ENCODE measurements at places on chromosomes 3 and 15. TPM values are rescaled to one million over a fixed set of nuclear protein-coding genes. Genes with fewer than 3 reads are reported as not detected.

DNA sequence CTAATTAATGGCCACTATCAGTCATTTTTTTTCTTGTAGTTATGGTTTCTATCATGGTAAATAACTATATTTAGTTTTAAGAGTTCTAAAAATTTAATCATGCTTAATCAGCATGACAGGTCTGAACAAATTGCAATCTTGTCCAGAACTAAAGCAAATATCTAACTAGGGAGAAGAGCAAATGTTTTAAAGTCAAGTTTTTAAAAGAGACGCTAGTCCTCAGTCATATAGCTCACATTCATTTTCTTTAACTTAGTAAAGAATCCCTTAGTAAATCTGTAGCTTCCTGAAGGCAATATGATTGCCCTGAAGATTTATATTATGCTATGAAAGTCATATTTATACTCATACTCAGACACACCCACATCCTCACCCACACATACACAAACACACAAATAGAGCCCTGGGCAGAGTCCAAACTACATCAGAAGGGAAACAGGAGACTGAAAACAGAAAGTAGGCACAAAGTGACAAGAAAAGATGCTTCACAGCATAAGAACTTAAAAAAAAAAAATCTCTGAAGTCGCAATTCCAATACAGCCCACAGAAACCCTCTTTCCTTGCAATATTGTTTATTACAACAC lies 1149.1 kb downstream of the SI start:
- no peak overlapping the region for H3K4me3 ChIP-seq
- no peaks in the 10 kb centered on the region for H3K4me1 ChIP-seq
- no peaks in the 10 kb centered on the region for H3K36me3 ChIP-seq

GRCh38 chr15:81491414-81492096 lies 117.5 kb upstream of the TMC3 start:
- H3K4me1 ChIP-seq: no peaks in the 10 kb centered on the region
- H3K4me3 ChIP-seq: no peak overlapping the region
- DNase-seq: no peak
- H3K36me3 ChIP-seq: no peaks in the 10 kb centered on the region
- H3K27me3 ChIP-seq: no peaks in the 10 kb centered on the region

GRCh38 chr3:37946531-37946889 lies 44.1 kb upstream of the VILL start:
- H3K27ac ChIP-seq: peak overlapping the region; percentile 76
- H3K4me3 ChIP-seq: no peak overlapping the region
- no peaks in the 10 kb centered on the region for H3K36me3 ChIP-seq
- H3K27me3 ChIP-seq: no peaks in the 10 kb centered on the region

Gene C2CD4A
- total RNA-seq: 0.39 TPM

Gene SNX22
- 2.0 TPM for total RNA-seq

GRCh38 chr3:59573911-59574310 lies 524.1 kb upstream of the CFAP20DC start:
- H3K27ac ChIP-seq: no peak overlapping the region
- no peaks in the 10 kb centered on the region for H3K4me1 ChIP-seq
- peak; percentile 77 for DNase-seq
- no peaks in the 10 kb centered on the region for H3K36me3 ChIP-seq
- no peaks in the 10 kb centered on the region for H3K27me3 ChIP-seq

Gene EXD1
- total RNA-seq: 20.7 TPM

Gene CHRFAM7A
- total RNA-seq: 23.1 TPM

DNA sequence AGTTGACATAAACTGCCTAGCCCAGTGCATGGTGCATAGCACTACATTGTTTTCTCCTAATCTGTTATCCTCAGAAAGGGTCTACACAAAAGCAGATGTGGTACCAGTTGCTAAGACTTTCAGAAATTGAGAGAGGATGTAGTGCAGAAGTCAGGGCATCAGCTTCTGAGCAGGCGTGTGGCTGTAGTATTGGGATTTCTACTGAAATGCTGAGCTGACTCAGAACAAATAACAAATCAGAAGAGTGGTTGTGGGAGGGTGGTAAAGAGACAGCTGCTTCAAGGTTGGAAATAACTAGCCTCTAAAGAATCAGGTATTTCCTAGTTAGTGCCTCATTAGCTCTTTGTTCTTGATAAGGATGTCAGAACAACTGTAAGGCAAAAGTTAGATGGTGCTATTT lies 161.3 kb downstream of the AKAP13 start:
- H3K4me3 ChIP-seq: no peak overlapping the region
- peaks cover 16% of the 10 kb centered on the region for H3K4me1 ChIP-seq
- no peaks in the 10 kb centered on the region for H3K27me3 ChIP-seq
- DNase-seq: no peak
- H3K27ac ChIP-seq: no peak overlapping the region

- H3K36me3 ChIP-seq: no peaks in the 10 kb centered on the region
- H3K4me1 ChIP-seq: no peaks in the 10 kb centered on the region
- H3K27ac ChIP-seq: no peak overlapping the region
- H3K4me3 ChIP-seq: no peak overlapping the region
- DNase-seq: no peak
Observed at GRCh38 chr3:102124282-102124681, 275.0 kb downstream of the NFKBIZ start.

- no peaks in the 10 kb centered on the region for H3K36me3 ChIP-seq
- no peaks in the 10 kb centered on the region for H3K4me1 ChIP-seq
- no peak overlapping the region for H3K4me3 ChIP-seq
- no peak overlapping the region for H3K27ac ChIP-seq
- no peaks in the 10 kb centered on the region for H3K27me3 ChIP-seq
Observed at GRCh38 chr3:40207796-40208195, 101.7 kb upstream of the EIF1B start.

Gene PATL2
- 0.62 TPM for total RNA-seq

GRCh38 chr3:13452490-13453335 lies 27.4 kb upstream of the HDAC11 start:
- no peaks in the 10 kb centered on the region for H3K27me3 ChIP-seq
- H3K4me1 ChIP-seq: peaks cover 10% of the 10 kb centered on the region
- H3K36me3 ChIP-seq: no peaks in the 10 kb centered on the region
- H3K27ac ChIP-seq: peak overlapping the region; percentile 94
- peak; percentile 57 for DNase-seq

DNA sequence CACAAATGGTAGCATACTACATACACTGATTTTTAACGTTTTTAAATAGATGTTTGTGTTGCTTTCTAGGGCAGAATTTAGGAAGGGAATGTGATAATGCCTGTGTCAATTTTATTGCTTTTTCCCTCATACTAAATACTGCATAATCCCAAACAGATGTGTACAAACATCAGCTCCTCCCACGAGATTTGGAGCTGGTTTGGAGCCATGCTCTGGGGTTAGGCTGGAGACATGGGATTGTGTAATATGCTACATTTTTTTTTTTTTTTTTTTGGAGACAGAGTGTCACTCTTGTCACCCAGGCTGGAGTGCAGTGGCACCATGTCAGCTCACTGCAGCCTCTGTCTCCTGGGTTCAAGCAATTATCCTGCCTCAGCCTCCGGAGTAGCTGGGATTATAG lies 80.1 kb downstream of the EBLN2 start:
- no peak overlapping the region for H3K4me3 ChIP-seq
- H3K27ac ChIP-seq: no peak overlapping the region
- peak; percentile 55 for DNase-seq
- no peaks in the 10 kb centered on the region for H3K36me3 ChIP-seq
- no peaks in the 10 kb centered on the region for H3K4me1 ChIP-seq
- no peaks in the 10 kb centered on the region for H3K27me3 ChIP-seq

DNA sequence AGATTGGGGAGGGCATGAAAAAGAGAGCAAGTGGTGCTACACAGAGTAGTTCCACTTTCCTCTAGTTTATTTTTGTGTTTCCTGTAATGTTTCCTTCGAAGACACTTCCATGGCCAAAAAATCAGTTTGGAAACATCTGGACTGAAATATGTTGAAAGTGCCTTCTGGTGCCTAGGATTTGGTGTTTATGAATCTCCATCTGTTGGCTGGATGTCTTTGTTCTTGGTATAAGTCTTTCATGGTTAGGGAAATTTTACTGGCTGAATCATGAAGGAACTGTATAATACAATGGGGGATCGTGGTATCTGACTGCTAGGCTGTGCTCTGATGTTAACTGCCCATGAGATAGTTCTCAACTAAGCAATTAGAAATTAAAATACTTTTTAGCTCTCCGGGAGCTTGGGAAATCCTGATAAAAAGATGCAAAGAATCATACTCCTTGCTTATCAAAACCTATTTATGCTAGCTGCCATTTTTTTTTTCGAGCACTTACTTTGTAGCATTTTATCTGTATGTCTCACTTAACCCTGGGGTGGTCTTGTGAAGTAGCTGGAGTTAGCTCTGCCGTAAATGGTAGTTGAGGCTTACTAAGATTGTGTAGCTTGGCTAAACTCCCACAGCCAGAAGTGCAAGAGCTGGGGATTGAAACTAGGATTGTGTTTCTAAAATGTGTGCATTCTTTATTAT lies 21.9 kb downstream of the AKAP13 start:
- no peaks in the 10 kb centered on the region for H3K27me3 ChIP-seq
- no peak overlapping the region for H3K27ac ChIP-seq
- no peak overlapping the region for H3K4me3 ChIP-seq
- DNase-seq: no peak
- H3K4me1 ChIP-seq: peaks cover 27% of the 10 kb centered on the region
